ENCODE measurements at places on chromosomes 3 and 15.

DNA sequence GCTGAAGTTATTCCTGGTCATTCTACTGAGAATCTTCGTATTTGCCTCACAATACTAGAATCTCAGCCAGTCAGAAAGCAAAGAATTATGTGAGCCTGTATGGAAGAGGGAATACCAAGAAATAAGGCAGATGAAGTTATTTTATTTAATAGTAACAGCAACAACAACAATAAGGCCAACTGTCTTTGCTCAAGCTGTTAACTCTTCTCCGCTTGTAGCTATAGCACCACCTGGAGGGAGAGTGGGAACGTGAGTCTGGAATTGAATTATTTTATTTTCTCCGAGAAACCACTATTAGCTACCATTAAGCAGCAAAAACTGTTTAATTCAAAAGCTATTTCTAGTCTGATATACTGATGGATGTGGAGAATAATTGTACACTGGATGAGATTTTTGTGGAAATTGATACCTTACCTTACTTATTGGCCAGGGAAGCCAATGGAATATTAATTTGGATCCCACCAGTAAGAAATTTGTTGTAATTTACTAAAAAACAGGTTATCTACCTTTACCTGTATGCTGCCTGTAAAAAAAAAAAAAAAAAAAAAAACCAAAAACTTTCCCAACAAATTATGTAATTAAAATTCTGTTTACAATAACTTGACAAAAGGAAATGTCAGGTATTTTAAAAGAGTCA is 50.1 kb downstream of the CALML4 start:
- DNase-seq: no peak

DNA sequence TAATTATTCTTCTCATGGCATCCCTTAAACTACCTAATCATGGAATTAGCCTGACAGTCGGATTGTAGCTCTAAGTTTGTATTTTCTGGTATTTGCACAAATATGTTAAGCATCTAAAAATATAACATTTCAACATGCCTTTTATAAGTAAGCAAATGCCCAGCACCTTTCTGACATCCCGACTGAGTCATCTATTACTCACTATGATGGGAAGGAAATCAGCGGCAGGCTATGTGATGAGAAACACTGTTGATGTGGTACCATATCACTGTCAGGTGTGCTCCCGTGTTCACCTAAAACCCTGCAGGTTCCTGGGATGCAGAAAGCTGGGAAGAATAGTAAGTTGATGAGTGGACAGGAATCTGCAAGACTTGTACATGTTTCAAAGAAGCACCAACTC is 367.8 kb upstream of the IL12A start:
- DNase-seq: no peak

- DNase-seq: no peak
Measured at GRCh38 chr3:132399054-132399929, 18.0 kb upstream of the DNAJC13 start.

DNA sequence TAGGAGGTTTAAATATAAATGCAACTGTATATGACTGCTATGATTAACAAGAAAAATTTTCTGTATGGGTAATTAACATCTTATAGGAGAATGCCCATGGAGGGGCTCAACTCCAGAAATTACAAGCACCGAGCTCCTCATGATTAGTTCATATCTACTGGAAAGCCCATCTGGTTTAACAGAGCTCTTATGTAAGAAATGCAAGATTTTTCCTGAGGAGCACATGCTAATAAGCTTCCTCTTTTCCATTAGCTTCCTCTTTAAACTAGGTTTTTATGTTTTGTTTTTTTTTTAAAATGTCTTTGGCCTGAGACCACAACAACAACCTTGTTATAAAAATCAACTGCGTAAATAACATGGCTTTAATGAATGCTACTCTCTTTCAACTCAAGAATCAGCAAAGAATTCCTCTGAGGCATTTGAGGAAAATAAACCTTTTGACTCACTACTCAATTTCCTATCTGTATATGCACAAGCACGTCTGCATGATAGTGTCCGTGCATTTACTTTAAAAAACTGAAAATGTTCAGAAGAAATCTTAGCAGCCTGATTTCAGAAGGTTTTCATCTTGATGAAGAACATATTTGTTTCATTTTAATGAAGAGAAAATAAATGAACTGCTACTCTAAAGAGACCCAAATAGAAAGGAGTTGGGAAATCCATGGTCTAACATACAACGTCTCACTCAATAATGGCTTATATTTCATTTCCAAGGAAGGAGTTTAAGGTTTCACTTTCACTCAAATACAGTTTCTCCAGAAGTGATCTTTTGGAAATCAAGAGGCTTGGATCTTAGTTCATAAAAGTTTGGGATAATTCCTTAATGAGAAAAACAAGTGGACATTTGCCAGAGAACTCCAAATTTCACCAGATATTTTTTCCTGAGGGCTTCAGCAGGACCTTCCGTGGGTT is 180.8 kb downstream of the KCNAB1 start:
- no peak for DNase-seq

- no peak for DNase-seq
Measured at GRCh38 chr3:55646121-55646520, 159.0 kb upstream of the WNT5A start.

DNA sequence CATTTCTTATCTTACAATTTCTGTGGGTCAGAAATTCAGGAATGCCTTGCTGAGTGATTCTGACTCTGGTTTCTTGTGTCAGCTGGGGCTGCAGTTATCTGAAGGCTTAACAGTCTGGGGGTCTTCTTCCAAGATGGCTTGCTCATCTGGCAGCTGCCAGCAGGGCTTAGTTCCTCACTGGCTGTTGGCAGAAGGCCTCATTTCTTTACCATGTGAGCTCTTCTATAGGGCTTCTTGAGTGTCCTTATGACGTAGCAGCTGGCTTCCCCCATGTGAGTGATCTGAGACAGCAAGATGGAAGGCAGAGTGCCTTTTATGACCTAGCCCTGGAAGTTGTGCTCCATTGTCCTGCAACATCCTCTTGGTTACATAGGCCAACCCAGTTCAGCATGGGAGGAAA is 82.0 kb upstream of the PDZRN3 start:
- no peak for DNase-seq

DNA sequence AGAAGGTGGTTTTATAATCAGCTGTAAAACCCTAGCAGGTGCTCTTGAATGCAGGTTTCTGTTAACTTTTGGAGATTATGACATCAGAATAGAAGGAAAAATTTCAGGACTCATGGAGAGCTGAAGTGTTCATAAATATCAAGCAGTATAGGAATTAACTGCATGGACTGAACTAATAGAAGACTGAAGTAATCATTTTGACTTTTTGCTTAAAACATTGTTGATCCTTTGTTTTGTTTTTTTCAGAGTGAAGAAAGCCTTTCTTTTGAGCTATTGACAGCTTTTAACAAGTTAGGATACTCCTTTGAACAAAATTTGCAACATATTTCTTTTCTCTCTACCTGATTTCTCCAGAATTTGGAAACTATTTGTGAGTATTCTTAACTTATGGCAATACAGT is 70.6 kb upstream of the DAZL start:
- DNase-seq: no peak

DNA sequence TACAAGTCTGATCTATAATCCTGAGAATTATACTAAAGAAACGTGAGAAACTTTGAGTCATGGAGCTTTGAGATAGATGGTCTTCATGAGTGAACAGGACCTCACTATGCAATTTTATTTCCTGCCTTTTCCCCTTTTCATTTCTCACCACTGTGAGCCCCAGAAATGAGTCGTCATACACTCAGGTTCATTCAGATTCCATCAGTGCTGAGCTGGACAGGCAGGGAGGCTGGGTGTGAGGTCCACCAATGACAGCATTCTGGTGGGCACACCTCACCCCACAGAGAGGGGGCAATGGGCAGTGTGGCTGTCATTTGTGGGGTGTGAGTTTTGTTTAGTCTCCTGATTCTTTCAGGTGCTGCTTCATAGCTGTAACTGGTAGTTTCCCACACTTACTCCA is 16.9 kb downstream of the TIGIT start:
- DNase-seq: no peak

Measured in right atrium auricular region (tissue), 2 donors.